ENCODE measurements at places on chromosomes 3 and 15. TPM values are rescaled to one million over a fixed set of nuclear protein-coding genes. Genes with fewer than 3 reads are reported as not detected.

Gene EFHB
- total RNA-seq, result not detected

Gene MYO5C
- 33.4 TPM for total RNA-seq

DNA sequence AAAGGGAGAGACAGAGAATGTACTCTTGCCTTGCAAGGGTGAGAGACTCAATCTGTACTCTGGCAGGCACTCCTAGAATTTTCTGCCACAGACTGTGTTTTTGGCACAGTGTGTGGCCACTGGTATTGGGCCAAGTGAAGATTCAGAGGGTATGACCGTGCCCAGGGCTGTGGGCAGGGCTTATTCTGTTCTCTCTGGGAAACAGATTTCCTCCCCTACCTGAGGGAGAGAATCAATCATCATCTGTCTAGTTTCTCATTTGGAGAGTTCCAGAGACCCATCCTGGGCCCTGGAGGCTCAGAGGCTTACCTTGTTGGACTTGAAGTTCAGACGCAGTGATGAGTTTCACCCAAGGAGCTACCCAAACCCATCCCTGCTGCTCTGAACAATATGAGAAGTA lies 28.2 kb downstream of the CSTA start:
- DNase-seq, result no peak

Gene FOXB1
- total RNA-seq, result not detected

Gene MKRN3
- total RNA-seq, result 0.58 TPM

DNA sequence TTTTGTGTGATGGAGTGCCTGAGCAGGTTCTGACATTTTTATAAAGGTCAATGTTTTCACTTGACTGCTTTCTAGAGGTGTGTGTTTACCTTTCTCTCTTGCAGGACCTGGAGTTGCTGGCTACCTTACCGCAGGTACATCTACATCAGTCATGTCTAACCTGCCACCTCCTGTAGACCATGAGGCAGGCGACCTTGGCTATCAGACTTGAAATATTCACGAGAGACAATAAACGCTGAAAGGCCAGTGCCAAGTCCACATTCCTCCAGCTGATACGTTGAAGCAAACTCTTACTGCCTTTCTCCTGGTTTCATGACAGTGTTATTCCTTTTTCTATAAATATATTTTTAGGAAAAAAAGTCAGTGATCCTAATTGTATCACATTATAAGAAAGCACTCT lies 59.0 kb upstream of the ACKR4 start:
- DNase-seq, result no peak

GRCh38 chr15:90001062-90001682 lies at the start of gene ZNF710:
TSS of gene ZNF710 (plus strand) at chr15:90001324. CDS start at chr15:90067138, 65,814 bp downstream.
- no peak for DNase-seq

- DNase-seq, result no peak
Observed at GRCh38 chr15:72785432-72785831, 1.9 kb upstream of the ADPGK start.

GRCh38 chr3:13932578-13933295 lies 52.9 kb upstream of the WNT7A start:
- no peak for DNase-seq

Gene ALCAM
- total RNA-seq, result 50.8 TPM

GRCh38 chr3:54901906-54902685 lies 25.8 kb downstream of the LRTM1 start:
- DNase-seq, result no peak

GRCh38 chr15:58010983-58011382 lies 54.5 kb downstream of the ALDH1A2 start:
- no peak for DNase-seq

Gene SYNPR
- total RNA-seq, result not detected

- no peak for DNase-seq
Observed at GRCh38 chr15:34358367-34358766, 8.6 kb downstream of the LPCAT4 start.

- no peak for DNase-seq
Observed at GRCh38 chr15:80578871-80579270, 116.2 kb upstream of the ABHD17C start.

Gene IQSEC1
- total RNA-seq, result 57.1 TPM

- DNase-seq, result no peak
Observed at GRCh38 chr15:49155834-49156627, 632 bp upstream of the COPS2 start.

GRCh38 chr3:170644711-170645110 lies 58.8 kb upstream of the SLC7A14 start:
- no peak for DNase-seq

Gene GRK7
- not detected for total RNA-seq

GRCh38 chr15:29589416-29589815 lies 232.9 kb downstream of the TJP1 start:
- no peak for DNase-seq

GRCh38 chr3:194035406-194036138 lies 100.4 kb upstream of the HES1 start:
- DNase-seq, result no peak

GRCh38 chr3:115156046-115156654 lies 9.1 kb upstream of the ZBTB20 start:
- no peak for DNase-seq

- DNase-seq, result no peak
Observed at GRCh38 chr3:139518926-139519842, 20.4 kb downstream of the RBP1 start.
